Neural crest cell (in vitro differentiated cells): ENCODE measurements at places on chromosomes 6 and 20. TPM values are rescaled to one million over a fixed set of nuclear protein-coding genes. Genes with fewer than 3 reads are reported as not detected.

GRCh38 chr20:3239026-3239866 lies at the start of gene SLC4A11:
Gene SLC4A11 (minus strand): TSS chr20:3239190. CDS start chr20:3239137, 53 bp downstream.
- peaks cover 8% of the 10 kb centered on the region for H3K4me1 ChIP-seq
- peaks cover 89% of the 10 kb centered on the region for H3K27me3 ChIP-seq
- peak within 1 kb of the TSS; percentile 86 for H3K4me3 ChIP-seq
- peak; percentile 22 for DNase-seq
- H3K27ac ChIP-seq: no peak within 1 kb of the TSS

PLAGL1 gene
- 29.7 and 29.9 TPM in 2 replicates for total RNA-seq

DNA sequence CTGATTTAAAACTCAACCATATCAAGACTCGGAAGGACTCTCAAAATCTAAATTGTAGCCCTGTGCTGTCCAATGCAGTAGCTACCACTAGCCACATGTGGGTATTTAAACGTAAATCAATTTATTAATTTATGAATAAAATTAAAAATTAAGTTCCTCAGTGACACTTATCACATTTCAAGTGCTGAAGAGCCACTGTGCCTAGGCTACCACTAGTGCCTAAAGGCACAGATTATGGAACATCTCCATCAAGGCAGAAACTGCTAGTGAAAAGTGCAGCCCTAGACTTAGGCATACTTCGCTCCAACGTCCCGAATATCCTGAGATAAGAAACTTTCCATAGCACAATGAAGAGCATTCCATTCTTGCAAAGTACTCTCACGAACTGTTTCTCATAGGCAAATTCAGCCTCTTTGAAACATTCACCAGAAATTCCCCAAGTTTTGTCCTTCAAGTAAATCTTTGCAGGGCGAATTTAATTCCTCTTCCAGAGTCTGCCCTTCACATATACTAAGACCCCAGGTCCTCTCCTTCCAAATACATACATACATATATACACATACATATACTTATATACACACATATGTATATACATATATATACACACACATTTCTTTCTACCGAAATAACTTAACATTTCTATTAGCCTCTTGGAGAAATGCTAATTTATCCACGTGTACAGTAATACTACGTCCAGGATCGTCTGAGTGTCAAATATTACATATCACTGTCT lies 1.3 kb downstream of the SUPT3H start:
- no peaks in the 10 kb centered on the region for H3K27me3 ChIP-seq
- H3K27ac ChIP-seq: peak overlapping the region; percentile 99
- no peaks in the 10 kb centered on the region for H3K36me3 ChIP-seq
- peaks cover 25% of the 10 kb centered on the region for H3K4me1 ChIP-seq

DNA sequence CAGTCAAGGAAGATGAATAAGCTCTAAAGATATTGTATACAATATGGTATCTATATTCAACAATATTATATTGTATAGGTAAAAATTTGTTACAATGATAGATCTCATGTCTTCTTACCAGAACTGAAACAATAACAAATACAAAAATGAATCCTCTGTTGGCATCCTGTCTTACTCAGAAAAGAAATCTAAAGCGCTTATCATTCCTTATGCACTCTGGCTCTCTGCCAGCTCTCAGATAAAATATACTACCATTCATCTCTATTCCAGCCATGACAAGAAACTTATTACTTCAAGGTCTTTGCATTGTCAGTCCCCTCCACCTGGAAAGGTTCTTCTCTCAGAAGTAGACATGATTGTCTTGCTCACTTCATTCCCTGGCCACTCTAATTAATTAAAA lies 138.6 kb downstream of the THEMIS start:
- H3K4me1 ChIP-seq: no peaks in the 10 kb centered on the region
- H3K4me3 ChIP-seq: no peak overlapping the region
- no peaks in the 10 kb centered on the region for H3K36me3 ChIP-seq
- no peak overlapping the region for H3K27ac ChIP-seq
- DNase-seq: no peak

DNA sequence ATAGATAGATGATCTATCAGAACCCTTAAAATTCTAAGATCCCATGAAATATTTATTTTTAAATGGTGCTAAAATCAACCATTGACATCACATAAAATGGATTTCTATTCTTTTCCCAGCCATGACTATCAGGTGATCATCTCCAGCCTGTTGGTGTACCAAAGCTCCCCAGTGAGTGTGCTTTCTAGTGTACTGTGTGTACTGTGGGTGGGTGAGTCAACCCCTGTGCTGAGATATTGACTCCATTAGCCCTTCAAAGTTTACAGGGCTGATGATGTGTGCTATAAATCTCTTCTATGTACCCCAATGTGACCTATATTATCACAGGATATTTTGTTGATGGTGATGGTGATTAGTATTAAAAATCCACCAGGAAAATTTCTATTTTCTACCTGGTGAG lies 344.6 kb downstream of the MMUT start:
- H3K27ac ChIP-seq: no peak overlapping the region
- no peaks in the 10 kb centered on the region for H3K4me1 ChIP-seq
- no peak for DNase-seq
- no peaks in the 10 kb centered on the region for H3K27me3 ChIP-seq
- H3K4me3 ChIP-seq: no peak overlapping the region
- no peaks in the 10 kb centered on the region for H3K36me3 ChIP-seq

TSBP1 gene
- total RNA-seq: not detected in 2 replicates

DNA sequence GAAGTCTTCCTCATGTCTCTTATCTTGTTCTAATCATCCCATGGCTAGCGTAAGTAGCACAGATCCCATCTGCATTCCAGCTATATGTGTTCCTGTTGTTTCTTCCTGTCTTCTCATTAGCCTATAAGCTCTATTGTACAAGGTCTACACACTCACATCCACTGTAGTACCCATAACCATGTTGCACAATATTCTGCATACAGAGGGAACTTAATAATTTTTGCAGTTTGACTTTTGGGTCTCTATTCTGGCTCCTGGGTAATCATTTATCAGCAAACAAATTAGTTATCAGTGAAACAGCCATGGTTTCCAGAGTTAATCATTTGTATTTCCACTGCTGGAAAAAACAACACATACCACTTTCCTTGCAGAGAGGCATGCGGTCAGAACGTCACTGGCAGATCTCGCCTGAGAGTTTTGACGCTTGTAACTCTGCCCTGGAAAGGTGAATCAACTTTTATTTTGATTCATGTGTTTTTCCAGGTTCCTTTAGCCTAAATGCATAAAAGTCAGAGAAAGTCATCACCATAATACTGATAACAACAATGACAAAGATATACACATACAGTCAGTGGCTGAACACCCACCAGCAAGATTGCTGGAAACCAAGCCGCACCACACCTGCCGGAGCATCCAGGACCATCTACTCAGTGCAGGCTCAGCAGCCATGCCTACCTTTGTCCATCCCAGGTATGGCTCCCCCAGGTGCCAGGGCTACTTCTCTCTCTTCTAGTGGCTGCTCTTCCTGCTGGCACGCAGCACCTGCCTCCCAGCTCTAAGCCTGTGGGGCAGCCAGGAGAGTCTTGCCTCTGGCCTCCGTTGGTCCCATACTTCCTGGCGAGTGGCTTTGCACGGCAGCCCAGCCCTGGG lies 158.2 kb downstream of the QRSL1 start:
- no peak for DNase-seq
- no peaks in the 10 kb centered on the region for H3K4me1 ChIP-seq
- H3K27ac ChIP-seq: no peak overlapping the region
- H3K36me3 ChIP-seq: no peaks in the 10 kb centered on the region

DNA sequence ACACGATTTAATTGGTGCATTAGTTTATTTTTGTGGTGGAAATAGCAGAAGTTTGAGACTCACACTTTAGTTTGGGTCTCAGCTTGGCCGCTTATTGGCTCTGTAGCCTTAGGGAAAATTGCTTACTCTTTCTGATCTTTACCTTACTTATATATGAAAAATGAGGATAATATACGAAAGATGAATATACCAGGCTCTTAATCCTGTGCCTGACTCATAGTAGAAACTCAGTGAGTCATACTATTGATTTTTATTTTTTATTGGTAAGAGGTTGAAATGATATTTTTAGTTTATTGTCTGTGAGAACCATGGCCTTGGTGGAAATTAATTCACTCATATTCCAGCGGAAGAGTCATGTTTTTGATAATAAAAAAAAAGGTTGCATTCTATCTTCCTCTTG lies 11.2 kb downstream of the DOK5 start:
- H3K36me3 ChIP-seq: no peaks in the 10 kb centered on the region
- H3K27me3 ChIP-seq: no peaks in the 10 kb centered on the region
- DNase-seq: no peak
- H3K4me3 ChIP-seq: no peak overlapping the region
- no peaks in the 10 kb centered on the region for H3K4me1 ChIP-seq

- peaks cover 21% of the 10 kb centered on the region for H3K27me3 ChIP-seq
- no peak for DNase-seq
- H3K4me3 ChIP-seq: no peak overlapping the region
- no peaks in the 10 kb centered on the region for H3K36me3 ChIP-seq
- no peak overlapping the region for H3K27ac ChIP-seq
- no peaks in the 10 kb centered on the region for H3K4me1 ChIP-seq
Observed at GRCh38 chr20:57851796-57852195, 142.0 kb upstream of the PMEPA1 start.

GRCh38 chr20:37636977-37637376 lies 56.9 kb upstream of the CTNNBL1 start:
- H3K4me3 ChIP-seq: no peak overlapping the region
- no peak for DNase-seq
- H3K36me3 ChIP-seq: no peaks in the 10 kb centered on the region
- H3K27me3 ChIP-seq: peaks cover 63% of the 10 kb centered on the region

- H3K36me3 ChIP-seq: no peaks in the 10 kb centered on the region
- H3K4me1 ChIP-seq: peaks cover 5% of the 10 kb centered on the region
- no peak for DNase-seq
- peaks cover 38% of the 10 kb centered on the region for H3K27me3 ChIP-seq
Observed at GRCh38 chr6:159886270-159886669, 4.5 kb upstream of the MAS1 start.

MOG gene
- total RNA-seq: not detected in 2 replicates

C20orf141 gene
- total RNA-seq: not detected in 2 replicates

SYS1 gene
- 24.6 and 25.7 TPM in 2 replicates for total RNA-seq

- peaks cover 23% of the 10 kb centered on the region for H3K4me1 ChIP-seq
- H3K4me3 ChIP-seq: no peak overlapping the region
- DNase-seq: no peak
Observed at GRCh38 chr6:112286010-112286409, 31.6 kb upstream of the LAMA4 start.

HAO1 gene
- not detected in 2 replicates for total RNA-seq

MTCH1 gene
- 182 and 193 TPM in 2 replicates for total RNA-seq

DNA sequence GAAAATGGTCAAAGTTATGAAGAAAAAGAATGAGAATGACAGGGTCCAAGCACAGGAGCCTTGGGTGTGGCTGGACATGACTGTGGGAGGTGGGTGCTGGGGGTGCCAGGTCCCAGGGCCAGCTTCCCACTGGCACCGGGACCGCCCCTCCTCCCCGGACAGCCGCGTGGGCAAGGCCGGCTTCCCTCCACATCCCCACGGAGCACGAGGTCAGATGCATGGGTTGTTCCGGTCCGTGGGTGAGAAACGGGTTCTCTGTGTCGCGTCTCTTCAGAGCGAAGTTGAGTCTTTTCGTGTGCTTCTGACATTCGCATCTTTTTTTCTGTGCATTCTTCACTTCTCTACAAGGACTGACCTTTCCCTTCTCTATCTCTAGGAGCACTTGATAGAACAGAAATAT lies 30.1 kb downstream of the KIF25 start:
- peaks cover 20% of the 10 kb centered on the region for H3K4me1 ChIP-seq
- DNase-seq: no peak
- no peak overlapping the region for H3K27ac ChIP-seq
- no peaks in the 10 kb centered on the region for H3K27me3 ChIP-seq
